ENCODE measurements at places on chromosomes 16 and 17. TPM values are rescaled to one million over a fixed set of nuclear protein-coding genes. Genes with fewer than 3 reads are reported as not detected.

SECTM1 gene
- 2.2 TPM for total RNA-seq

PYCARD gene
- total RNA-seq: 39.1 TPM

CACNG5 gene
- total RNA-seq: not detected

LGALS3BP gene
- total RNA-seq: 91.2 TPM

STH gene
- total RNA-seq: not detected

CHRNE gene
- not detected for total RNA-seq

TBC1D3 gene
- total RNA-seq: not detected

C17orf67 gene
- total RNA-seq: 1.5 TPM

KRT9 gene
- total RNA-seq: not detected

ZSCAN10 gene
- 0.33 TPM for total RNA-seq

KANSL1 gene
- total RNA-seq: 27.7 TPM

SLC47A1 gene
- 23.5 TPM for total RNA-seq

LGALS9B gene
- not detected for total RNA-seq

CCNF gene
- 22.6 TPM for total RNA-seq

ACSF3 gene
- 17.9 TPM for total RNA-seq

MTHFSD gene
- total RNA-seq: 10.0 TPM

TNFRSF17 gene
- not detected for total RNA-seq

OTOA gene
- total RNA-seq: 0.14 TPM

KRT33A gene
- total RNA-seq: not detected

TSC2 gene
- total RNA-seq: 30.8 TPM

AGRP gene
- total RNA-seq: not detected

KRTAP4-3 gene
- not detected for total RNA-seq

G6PC1 gene
- total RNA-seq: not detected

NPB gene
- 0.84 TPM for total RNA-seq

ATMIN gene
- 28.8 TPM for total RNA-seq

ACAP1 gene
- 3.7 TPM for total RNA-seq

KCNJ12 gene
- total RNA-seq: 1.6 TPM

HSD17B2 gene
- total RNA-seq: 0.11 TPM

ENPP7 gene
- total RNA-seq: not detected

ASPHD1 gene
- 27.5 TPM for total RNA-seq

TIMP2 gene
- total RNA-seq: 242 TPM

CBFA2T3 gene
- 0.43 TPM for total RNA-seq

FOXJ1 gene
- total RNA-seq: 0.34 TPM

FGF11 gene
- 1.1 TPM for total RNA-seq

MT1X gene
- total RNA-seq: 538 TPM
